Fibroblast of skin of right quadriceps (primary cell): ENCODE measurements at places on chromosomes 5 and 9.

GRCh38 chr5:14547666-14548065 is 33.9 kb upstream of the OTULINL start:
- no peak for DNase-seq

DNA sequence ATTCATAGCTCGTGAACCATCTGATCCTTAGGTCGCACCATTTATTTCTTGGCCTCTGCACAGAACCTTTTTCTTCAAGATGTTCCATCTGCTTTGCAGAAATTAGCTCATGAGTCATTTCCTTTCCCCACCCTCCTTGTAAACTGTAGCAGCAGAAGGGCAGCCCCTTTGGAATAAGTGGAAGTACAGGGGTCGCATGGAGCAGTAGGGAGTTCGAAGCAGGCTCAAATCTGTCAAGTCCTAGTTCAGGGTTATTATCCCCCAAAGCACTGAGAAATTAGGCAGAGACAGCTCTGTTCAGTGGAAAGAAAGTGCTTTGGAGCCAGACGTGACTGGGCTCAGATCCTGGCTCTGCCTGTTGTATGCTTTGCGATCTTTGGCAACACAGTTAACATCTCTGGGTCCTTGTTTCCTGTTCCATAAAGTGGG is 84.2 kb downstream of the SGCD start:
- DNase-seq = peak; percentile 76

DNA sequence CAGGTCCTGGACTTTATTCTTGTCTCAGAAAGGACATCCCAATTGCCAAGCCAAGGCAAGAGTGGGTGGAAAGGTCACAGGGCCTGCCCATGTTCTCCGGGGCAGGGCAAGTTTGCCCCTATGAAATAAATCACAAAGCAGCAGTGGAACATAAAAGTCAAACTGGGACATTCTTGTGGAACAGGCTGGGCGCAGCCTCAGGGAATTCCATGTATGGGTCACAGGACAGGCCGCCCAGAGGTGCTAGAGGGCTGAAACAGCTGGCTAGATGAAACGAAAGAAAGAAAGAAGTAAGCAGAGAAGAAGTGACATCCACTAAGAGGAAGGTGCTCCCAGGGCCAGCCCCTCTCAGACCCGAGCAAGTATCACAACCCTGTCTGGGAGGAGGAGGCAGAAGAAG is 219.1 kb upstream of the NFIL3 start:
- no peak for DNase-seq

DNA sequence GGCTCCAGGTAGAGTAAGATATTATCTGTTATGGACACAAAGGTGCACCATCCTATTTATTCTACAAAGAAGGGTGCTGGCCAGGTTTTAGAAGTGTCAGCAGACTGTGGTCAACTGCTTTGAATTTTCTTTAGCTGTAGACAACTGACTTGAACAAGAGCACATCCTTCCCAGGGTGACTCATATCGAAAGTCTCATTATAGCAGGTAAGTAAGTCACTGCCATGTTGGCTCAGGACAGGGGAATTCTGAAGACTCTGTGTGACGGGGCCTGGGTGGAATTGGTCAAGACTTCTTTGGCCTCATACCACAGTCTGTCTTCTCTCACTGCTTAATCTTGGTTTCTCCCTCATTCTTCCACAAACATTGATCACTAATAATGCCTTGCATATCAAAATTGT is 214.5 kb upstream of the CDH9 start:
- DNase-seq = no peak

DNA sequence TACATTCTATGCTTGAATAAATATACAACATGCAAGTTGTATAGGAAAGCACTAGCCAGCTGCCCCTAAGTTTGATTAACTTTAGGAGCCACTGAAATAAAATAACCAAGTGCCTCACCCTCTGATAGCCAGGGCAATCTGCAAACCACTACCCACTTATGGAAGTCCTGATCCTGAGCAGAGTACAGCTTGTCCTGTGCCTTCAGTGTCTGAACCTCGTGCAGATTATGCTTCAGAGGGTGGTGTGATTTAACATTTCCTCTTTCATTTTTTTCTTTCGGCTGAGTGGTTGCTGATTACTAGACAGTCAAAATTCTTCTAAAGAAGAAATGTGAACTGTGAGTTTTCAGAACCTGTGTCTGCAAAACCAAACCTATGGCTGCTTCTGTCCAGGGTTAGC is 327.7 kb downstream of the PIK3R1 start:
- no peak for DNase-seq

DNA sequence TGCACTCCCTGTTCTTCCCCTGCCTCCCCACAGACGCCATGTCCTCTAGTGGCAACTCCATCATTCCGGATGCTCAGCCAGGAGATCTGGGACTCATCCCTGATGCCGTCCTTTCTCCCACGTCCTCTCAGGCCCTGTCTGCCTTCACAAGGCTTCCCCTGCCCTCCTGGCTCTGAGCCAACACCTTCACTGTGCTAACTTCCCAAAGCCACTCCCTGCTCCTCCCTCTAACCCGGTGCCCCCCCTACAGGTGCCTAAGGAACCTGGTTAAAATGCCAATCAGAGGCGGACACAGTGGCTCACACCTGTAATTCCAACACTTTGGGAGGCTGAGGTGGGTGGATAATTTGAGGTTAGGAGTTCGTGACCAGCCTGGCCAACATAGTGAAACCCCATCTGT is 67.6 kb downstream of the LMX1B start:
- no peak for DNase-seq

DNA sequence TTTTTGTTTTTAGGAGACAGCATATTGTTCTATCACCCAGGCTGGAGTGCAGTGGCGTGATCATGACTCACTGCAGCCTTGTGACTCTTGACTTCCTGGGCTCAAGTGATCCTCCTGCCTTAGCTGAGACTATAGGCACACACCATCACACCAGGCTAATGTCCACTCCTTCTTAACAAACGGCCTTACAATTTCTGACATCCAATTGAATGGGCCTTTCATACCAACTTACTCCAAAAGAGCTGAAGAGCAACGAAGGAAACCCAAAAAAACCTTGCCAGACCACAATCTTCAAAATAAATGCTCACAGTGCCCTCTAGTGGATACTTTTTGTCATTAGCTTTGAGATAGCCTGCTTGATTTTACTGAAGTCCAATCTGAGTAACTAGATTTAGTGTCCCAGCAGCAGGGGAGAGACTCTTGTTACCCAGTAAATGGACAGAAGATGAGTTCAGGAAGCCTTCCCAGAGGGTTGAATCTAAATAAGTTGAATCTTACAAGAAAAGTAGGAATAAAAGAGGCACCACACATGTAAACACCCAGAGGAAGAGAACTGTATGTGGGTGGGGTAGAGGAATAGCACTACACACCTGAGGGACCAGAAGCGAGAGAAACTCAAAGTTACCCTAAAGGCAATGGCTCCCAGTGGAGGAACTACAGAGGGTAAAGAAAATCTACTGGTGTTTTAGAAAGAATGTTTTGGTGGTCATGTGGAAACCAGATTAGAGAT is 9.3 kb downstream of the ZNF622 start:
- DNase-seq = peak; percentile 59

GRCh38 chr5:76617675-76618074 is 5.5 kb downstream of the F2RL2 start:
- peak; percentile 90 for DNase-seq

- no peak for DNase-seq
Measured at GRCh38 chr9:105309531-105309931, 65.1 kb downstream of the SLC44A1 start.

GRCh38 chr9:32703635-32704034 is 68.2 kb upstream of the TAF1L start:
- no peak for DNase-seq

GRCh38 chr5:180860273-180860886 is 696 bp downstream of the ZFP62 start:
- peak; percentile 33 for DNase-seq

DNA sequence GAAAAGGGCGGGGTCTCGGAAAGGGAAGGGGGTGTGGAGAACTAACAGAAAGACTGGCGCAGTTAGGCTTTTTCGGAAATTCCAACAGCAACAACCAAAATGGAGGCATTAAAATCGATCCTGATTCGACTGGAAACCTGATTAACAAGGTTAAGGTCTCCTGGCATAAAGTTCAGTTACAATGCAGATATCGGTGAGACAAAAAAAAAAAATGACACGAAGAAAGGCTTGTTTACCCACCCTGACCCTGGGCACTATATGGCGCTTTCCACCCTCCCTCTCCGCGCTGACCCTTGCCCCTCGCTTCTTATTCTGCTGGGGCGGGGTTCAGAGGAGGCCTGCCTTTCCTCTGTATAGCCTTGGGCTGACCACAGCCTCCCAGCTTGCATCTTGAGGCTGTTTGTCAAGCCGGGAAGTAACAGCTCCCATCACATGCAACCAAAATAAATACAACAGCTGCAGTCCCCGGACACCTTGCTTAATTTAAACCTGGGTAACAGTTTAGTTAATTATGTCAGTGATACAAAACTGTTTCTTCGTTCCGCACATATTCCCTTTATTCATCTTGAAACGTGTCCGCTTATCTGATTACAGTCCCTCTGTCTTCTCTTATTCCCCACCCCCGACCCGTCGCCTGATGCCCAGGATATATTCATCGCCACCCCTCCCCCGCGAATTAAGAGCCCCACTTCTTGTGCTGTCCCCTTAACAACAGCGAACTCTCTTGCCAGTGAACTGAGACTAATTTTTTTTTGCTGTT is 795 bp upstream of the PJA2 start:
- DNase-seq = peak; percentile 71

DNA sequence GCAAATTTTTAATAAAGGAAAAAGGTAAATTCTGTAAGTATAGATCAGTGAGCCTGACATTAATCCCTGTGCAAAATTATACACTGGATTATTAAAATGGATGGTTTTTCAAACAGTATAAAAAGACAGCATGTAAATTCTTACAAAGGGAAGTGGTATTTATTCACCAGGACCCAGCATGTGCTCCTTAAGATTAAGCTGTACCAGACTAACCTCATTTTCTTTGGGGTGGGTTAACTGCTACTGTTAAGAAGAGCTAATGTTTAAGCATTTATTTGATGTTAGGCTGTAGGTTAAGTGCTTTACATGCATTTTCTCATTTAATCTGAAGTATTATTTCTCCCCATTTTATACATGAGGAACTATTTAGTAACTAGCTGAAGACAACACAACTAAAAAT is 60.3 kb upstream of the RFX3 start:
- no peak for DNase-seq

DNA sequence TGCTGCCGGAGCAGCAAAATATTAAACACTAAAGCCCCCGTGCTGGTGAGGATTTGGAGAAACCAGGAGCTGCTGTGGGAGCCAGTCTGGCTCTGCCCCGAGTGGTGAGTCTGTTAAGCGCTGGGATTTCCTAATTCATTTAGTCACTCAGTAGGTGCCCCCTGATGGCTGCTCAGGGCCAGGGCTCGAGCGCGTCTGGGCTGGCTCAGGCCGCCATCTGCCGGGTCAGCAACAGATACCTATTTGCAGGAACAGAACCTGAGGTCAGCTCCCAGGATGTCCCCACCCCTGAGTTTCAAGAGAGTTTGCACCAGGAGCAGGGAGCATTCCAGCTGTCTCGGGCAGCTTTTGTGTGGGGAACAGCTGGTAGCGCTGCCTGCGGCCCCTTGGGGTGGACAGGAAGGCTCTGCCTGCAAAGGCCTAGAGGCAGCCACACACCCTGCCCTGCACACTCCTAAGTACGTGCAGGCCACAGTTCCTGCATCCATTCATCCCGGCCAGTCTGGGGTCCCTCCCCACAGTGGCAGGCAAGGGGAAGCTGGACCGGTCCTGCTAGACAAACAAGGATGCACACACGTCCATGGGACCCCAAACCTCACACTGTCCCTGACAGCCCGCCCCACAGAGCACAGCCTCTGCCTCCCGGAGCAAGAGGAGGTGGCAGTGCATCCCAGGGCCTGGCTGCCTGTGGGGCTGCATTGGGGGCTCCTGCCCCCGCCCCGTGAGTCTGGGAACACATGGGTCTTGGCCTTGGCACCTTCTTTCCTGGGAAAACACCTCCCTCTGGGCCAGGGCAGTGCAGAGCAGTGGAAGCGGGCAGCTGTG is 83.7 kb downstream of the ADAMTS2 start:
- no peak for DNase-seq

GRCh38 chr5:164799391-164799790 is 1294.0 kb downstream of the MAT2B start:
- DNase-seq = no peak

GRCh38 chr5:84286662-84287061 is 98.0 kb downstream of the EDIL3 start:
- no peak for DNase-seq

DNA sequence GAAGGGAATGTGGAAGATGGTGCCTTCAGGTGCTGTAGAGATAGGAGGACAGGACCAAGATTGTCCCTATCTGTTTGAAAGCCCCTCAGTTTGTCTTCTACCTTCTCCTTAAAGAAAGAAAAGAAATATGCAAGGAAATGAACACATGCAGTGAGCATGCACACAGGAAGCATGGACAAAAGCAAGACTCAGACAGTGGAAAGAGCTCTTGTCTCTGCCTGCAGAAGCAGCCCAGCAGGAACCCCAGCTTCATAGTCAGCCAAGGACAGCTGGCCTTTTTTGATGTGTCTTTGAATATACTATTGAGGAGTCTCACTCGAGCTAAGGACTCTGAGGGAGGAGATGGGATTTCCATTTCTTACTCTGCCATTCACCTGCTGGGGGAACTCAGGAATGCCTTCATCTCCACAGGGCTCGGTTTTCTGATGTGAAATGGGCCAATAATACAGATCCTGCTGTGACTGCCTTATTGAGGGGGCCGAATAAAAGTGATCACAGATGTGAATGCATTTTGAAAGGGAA is 132.5 kb upstream of the ADRA1B start:
- DNase-seq = no peak

GRCh38 chr5:109486200-109486804 is 76.5 kb upstream of the PJA2 start:
- DNase-seq = no peak

GRCh38 chr5:95884017-95884325 is 61.4 kb upstream of the GLRX start:
- peak; percentile 39 for DNase-seq

DNA sequence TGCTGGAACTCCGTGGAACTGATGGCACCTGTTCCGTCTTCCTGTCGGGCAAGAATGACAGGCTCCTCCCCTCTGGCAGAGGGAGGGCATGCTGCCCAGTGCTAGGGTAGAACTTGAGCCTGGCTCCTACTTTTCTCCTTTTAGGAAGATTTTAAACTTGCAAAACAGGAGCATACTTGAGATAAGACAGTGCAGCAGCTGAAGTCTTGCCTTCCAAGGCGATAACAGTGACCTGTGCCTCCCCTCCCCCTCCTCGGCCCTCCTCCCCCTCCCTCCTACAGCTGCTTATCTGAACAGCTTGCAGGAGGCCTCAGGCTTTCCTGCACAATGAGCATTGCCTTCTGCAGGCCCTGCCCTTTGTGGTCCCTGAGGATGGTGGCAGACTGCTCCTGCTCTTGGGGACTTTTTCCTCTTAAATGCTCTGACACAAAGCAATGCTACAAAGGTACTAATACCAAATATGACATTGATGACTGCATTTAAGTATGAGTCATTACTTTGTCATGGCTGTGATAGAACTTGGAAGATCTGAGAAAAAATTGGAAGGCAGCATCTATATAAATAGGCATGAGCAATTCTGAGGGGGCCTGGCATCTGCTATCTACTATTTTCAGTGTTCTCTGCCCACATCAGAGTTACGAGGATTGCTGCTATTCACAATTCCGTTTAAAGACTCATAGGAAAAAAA is 2.0 kb downstream of the GADD45G start:
- peak; percentile 57 for DNase-seq

- no peak for DNase-seq
Measured at GRCh38 chr9:80134487-80134886, 562.7 kb downstream of the TLE4 start.
